ENCODE measurements at places on chromosomes 7 and 10.

GRCh38 chr7:17207220-17207619 is 91.2 kb upstream of the AHR start:
- DNase-seq = no peak

DNA sequence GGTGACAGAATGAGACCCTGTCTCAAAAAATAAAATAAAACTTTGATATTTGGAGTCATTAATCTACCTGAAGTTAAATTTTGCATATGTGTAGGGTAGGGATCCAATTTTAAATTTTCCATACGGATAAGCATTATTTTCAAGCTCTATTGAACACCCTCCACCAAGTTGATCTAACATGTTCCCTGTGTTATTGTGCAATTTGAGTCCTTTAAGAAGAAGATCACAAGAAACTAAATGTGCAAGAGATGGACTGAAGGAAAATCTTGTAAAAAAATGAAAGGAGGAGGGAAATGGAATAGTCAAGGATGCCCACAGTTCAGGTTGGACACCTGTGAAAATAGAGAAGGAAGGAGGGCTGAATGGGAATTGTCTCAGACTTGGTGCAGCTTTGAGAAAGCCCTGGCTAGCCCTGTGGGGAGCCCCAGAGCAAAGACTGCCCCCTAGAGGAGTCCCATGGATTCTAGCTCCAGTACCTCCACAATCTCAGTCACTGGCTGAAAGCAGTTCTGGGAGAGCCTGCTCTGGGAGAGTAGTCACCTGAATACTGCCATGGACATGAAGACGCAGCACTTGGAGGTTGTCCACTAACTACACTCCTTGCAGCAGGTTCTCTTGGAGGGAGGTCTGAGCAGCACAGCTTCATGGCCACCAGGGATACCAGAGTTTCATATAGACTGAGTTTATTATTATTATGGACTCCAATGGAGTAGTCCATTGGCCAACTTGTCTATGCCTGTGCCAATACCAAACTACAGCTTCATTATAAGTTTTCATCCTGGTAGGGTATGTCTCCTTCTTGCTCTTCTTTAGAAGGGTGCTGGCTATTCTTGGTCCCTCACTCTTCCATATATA is 5.7 kb upstream of the TIAL1 start:
- DNase-seq = no peak

DNA sequence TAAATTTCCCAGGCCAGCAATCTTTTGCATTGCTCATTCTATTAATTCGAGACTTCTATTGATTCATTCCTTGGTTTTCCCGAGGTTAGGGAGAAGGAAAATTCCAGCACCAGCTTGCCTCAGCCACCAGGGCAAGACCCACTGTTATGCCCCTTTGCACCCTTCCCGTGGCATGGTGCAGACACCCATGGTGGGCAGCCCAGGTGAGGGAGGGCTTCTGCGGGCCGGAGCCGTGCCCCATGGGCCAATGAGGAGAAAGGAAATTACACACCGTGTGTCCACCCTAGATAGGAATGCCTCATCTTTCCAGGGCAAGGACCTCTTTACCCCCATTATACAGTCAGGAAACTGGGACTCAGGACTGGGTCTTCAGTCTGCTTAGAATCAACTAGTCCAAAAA is 4.5 kb upstream of the GRID1 start:
- DNase-seq = no peak

DNA sequence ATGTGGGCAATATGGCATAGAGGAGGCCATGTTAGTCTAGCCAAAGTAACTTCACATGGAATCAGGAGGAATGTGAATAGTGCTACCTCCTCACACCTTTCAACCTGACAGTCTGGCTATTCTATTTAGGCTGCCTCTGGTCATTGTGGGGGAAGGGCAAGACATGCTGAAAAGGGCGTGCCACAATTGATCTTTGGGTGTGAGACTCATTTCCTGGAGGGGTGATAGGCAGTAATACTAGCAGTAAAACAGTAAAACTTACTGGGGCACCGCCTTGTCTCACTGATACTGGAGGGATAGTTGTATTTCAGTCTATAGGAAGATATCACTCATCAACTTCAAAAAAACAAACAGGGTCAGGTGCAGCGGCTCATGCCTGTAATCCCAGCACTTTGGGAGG is 88.7 kb downstream of the TMEM168 start:
- DNase-seq = no peak

GRCh38 chr10:102997998-102998397 is 79.9 kb downstream of the CNNM2 start:
- no peak for DNase-seq

DNA sequence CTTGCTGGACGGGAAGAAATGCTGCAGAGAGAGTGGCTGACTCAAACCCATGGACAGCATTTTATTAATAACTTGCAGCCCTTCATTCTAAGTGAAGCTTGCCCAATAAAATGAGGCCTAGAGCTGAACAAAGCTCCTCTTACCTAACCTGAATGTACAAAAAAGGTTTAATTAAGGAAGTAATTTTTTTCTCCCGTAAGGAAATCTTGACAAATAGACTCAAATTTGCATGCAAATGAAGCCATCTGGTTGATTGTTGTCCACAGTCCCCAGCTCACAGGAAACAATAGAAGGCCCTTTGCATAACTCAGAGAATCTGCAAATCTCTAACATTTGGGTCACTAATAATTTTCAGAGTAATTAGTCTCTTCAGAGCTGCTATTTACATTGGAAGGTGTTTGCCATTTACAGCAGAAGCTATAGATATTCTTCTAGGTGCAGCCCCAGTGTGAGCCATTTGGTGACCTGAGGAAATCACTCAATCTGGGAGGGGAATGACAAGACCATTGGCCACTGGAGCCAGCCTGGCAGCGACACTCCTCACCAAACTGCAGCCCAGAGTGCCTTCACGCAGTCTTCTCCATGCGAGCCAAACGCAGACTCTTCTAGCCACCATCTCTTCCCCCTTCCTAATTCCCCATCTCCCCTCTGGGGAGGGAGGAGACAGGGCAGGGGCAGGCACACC is 483.0 kb upstream of the C7orf33 start:
- DNase-seq = no peak

GRCh38 chr10:129090618-129091366 is 376.2 kb upstream of the MGMT start:
- no peak for DNase-seq
